Right lobe of liver (tissue), 6 donors: ENCODE measurements at places on chromosomes 1 and 21. TPM values are rescaled to one million over a fixed set of nuclear protein-coding genes. Genes with fewer than 3 reads are reported as not detected.
A peak's percentile ranks its signal among the peaks of the same experiment; 100 is the strongest.

The CHRM3 gene
- 2.1 TPM for total RNA-seq

The CHI3L1 gene
- total RNA-seq = 394 TPM

The SYNC gene
- 0.49 TPM for total RNA-seq

DNA sequence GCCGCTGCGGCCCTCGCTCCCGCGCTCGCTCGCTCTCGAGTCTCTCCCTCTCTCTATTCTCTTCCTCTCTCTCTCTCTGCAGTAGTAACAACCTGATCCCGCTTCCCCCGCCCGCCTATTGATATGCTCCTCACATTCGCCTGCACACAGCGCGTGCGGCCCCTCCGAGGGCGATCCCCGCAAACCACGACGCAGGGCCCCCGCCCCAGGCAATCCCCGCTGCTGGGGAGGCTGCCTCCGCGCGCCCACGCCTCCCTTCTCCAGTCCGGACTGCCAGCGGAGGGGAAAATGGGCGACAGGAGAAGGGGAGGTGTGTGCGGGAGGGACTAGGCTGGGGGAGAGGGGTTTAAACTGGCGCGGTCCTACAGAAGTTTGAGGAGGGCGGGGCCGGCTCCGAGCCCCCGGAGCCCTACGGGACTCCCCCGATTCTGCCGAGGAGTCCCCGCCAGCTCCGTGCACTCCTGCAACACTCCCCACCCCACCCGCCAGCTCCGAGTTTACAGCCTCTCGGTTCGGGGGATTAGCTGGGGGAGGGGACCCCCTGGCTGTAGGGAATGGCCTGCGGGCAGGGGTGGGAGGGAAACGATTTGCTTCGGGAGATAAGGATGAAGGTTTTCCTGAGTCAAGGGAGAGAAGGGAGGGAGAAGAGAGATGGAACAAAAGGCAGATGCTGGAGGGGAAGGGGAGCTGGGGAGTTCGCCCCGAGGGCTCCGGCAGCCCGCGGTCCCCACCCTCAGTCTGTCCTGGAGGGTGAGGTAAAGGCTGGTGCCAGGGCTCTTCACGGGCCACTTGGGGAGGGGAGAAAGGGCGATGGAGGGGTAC, 66.6 kb downstream of the SYT2 start:
- no peak for DNase-seq

DNA sequence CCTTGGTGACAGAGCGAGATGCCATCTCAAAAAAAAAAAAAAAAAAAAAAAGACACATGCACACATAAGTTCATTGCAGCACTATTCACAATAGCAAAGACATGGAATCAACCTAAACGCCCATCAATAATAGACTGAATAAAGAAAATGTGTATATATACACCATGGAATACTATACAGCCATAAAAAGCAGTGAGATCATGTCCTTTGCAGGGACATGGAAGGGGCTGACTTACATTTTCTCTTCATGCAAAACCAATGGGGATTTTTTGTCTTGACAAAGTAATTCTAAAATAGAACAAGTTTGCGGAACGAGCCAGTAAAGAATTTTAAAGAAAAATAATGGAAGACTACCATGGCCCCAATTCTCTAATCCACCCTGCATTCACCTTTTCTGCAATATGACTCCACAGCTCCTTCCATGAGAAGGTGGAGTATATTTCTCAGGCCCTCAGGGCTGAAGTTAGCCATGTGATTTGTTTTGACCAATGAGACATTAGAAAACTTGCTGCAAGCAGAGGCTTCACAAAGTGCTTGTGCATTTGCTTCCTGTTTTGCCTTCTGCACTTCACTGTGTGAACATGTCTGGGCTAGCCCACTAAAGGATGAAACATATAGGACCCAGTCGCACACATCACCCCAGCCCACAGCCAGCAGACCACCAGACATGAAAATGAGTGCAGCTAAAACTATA, 78.8 kb upstream of the NR5A2 start:
- DNase-seq = no peak

GRCh38 chr1:179857009-179857408, 20.6 kb downstream of the TOR1AIP2 start:
- DNase-seq = no peak

- DNase-seq = no peak
These were observed 82.0 kb upstream of the ATP1A1 start for GRCh38 chr1:116291024-116291423.

DNA sequence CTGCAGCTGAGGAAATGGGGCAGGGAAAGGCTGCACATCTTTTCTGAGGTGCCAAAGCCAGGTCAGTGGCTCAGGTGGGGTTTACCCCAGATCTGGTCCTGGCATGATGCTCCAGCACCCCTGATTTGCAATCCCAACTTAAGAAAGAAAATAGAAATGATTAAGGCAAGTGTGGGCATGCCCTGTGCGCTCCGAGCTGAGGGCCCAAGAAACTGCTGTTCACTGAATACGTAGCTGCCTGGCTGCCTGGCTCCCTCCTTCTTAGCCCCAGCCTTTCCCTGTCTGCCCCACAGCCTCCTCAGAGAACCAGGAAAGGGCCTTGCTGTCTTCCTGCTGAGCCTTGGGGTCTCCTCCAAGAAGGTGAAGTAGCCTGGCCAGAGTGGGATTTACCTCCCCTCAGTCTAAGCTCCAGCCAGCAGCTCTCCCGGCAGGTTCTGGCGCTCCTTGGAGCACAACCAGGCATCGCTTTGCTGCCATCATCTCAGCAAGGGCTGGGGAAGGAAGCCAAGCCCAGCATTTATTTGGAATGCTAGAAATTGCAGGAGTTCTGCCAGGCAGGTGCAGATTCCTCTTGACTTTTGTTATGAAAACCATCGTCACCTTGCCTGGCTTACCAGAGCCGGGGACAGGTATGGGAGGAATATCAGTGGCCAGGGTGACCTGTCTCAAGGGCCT, 51.3 kb upstream of the SELENON start:
- DNase-seq = no peak

DNA sequence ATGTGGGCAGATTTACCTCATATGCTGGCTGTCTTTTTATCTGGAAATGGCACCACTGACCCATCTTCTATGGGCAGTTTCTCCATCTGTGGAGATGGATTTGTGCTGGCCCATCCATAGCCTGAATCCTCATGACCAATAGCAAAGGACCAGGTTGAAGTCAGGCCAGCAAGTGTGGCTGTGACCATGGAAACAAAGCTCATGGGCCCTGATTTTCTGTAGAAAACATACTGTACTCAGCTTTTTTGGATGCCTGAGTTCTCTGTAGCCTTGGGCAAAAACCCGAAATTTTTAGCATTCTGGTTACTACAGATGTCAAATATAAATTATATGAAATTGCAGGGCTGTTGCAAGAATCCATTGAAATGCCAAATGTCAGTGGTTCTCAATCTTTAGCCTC, 155.0 kb downstream of the PLXNA2 start:
- DNase-seq = no peak

DNA sequence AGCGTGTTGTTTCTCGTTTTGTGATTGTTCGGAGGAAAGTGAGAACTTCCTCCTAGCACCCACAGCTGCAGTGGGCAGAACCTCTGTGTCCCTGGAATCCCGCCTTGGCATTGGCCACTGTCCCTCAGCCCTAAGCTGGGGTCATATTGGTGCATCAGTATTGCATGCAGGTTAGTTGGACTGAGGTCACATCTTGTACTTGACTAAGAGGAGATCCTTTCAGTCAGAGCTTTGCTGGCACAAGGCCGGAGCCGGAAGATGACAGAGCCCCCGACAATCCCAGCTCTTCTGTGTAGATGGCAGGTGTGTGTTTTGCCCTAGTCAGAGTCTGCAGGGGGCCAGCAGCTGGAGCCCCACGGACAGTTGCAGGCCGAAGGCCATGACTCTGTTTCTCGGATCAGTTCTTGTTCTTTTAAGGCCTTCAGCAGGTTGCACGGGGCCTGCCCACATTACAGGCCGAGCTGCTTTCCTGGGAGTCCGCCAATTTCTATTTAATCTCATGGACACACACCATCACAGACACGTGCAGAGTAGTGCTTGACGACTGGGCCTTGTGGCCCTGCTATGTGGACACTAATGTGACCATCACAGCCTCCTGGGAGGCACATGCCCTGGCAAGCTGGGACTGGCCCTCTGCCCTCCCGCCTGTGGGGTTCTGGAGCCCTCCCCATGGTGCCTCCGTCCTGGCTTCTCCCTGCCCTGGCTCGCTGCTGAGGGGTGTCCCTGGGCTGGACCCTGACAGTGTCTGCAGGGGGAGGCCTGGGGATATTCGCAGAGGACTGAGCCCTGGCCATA, 14.9 kb downstream of the SNAP47 start:
- DNase-seq = no peak

- DNase-seq = peak; percentile 22
These were observed 406.7 kb downstream of the RWDD3 start for GRCh38 chr1:95640746-95641145.

DNA sequence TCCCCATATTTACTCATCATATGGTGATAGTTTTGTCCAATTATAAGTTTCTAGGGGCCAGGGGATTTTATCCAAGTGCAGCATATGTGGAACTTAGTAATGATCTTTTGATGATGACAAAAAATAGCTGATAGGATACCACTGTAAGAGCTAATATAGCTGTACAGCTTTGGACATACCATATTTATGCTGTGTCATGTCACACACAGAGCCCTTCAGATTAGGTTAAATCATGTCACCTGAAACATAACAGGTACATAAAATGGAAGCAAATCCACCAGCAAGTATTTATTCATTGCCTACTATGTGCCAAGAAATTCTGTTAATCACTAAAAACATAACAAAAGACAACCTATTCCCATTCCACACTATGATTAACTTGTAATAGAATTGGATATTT, 82.8 kb upstream of the IPO9 start:
- DNase-seq = no peak

DNA sequence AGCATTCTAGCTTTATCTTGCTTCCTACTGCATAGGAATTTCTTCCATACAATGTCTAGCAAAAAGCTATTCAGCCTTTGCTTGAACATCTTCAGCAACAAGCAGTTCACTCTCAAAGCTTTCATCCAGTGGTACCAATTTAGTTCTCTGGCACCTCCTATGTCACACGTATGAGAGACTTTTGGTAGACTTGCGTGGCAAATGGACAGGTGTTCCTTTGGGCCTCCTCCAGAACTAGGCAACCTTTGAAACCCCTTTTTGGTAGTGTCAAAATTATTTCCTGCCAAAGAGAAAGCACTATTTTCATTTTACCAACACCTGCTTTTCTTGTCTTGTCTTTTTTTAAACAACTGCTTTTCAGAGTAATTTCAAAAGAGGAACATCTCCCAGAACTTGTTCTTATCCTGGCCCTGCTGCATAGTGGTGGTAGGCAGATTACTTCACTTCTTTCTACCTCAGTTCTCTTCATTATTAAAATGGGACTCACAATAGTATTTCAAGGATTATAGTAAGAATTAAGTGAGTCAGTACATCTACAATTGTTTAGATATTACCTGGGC, 122.4 kb downstream of the MAST2 start:
- DNase-seq = no peak
